Mesothelial cell of epicardium (in vitro differentiated cells): ENCODE measurements at places on chromosomes 11 and 22.

DNA sequence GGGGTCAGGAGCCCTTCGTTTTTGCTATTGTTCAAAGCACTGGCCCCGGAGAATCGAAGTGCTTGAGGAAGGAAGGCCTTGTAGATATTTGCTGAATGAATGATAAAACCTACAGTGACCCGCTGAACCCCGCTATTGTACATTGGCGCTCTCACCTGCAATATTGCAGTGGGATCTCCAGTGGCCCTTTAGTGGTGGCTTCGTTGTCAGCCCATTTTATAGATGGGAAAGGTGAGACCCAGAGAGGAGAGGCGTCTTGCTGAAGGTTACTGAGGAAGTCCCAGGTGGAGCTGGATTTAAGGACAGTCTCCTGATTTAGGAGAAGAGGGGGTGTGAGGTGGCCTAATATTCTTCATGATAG, 1.2 kb downstream of the CDC42EP2 start:
- DNase-seq = no peak

- DNase-seq = peak; percentile 65
Observed at GRCh38 chr11:58927393-58928106, 11.7 kb upstream of the GLYATL1 start.

DNA sequence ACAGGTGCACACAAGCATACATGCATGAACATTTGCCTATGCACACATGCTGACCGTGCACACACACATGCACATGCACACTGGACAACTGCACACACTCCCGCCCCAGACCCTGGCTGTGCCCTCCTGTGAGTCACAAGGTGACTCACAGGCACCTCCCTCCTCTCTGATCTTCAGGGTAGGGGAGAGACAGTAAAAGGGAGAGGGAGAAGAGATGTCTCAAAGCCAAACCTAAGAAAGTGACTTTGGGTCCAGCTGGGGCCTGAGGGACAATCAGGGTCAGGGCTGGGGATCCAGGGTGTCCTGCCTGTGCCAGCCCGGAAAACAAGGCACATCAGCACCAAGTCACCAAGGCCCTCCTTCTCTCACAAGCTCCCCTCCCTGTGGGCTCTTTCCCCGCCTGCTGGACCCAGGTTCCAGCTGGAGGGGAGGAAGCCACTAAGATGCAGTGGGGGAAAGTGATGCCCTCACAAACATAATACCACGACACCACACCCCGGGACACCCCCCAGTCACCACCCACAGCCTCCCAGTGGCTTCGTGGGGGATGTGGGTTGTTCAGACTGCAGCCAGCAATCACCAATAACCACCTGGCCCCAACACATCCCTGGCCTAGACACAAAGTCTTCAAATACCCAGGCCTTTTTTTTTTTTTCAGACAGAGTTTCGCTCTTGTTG, 39.3 kb downstream of the PDGFB start:
- no peak for DNase-seq

DNA sequence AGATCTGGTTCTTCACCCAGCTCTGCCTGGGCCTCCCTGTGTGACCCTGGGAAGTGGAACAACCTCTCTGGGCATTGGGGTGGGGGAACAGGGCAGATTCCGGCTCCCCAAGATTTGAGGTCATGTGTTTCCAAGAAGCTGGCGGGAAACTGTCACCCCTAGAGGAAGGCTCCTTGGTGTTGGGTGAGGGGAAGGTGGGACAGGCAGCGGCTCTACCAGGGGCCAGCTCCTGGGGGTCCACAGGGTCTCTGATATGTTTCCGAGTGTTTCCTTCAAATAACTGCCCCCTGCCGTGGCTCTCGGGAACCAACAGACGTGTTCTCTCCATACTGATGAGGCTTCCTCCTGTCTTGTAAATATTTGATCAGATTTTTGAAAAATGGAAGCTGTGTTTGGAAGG, 78.5 kb downstream of the MPPED1 start:
- DNase-seq = no peak

- no peak for DNase-seq
Observed at GRCh38 chr11:72856065-72856464, 41.9 kb downstream of the ATG16L2 start.
